ENCODE measurements at places on chromosomes 3 and 15.

- no peak for DNase-seq
These were observed 157.3 kb upstream of the SMAD3 start for GRCh38 chr15:66907826-66908743.

DNA sequence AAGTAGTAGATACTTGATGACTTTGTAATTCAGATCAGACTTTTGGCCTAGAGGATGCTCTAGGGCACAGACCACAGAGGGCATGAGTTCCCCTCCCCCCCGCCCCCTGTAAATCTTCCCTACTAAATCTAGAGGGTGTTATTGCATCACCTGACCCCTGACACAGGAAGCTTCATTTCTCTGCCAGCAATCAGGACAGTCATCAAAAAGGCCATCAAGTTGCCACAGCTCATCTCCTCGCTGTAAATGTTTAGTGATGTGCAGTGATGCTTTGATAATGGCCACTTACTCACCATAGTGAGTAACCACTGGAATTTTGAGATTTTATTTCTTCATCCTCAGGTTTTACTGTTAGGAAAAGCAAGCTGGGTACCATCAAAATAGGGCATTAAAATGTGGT is 289.2 kb upstream of the CHRM5 start:
- DNase-seq = no peak

DNA sequence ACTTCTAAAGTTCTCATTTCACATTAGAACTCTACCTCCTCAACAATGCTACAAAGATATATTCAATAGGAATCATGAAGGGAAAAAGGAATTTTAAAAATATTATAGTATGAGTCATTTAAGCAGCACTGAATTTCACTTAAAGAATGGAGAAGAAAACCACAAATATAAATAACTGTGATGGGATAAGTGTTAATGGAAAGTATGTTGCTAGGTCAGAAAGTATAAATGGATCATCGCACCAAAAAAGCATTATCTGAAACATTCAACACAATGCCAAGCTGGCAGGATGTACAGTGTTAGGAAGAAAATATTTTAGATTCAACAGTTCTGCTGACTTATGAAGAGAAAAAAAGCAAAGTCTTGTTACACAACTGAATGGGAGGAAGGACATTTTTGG is 101.4 kb downstream of the TFG start:
- no peak for DNase-seq

GRCh38 chr15:80289528-80290495 is 37.8 kb upstream of the CTXND1 start:
- DNase-seq = no peak

- DNase-seq = no peak
These were observed 28.7 kb downstream of the SIDT1 start for GRCh38 chr3:113560831-113561623.

GRCh38 chr3:175737646-175738572 is 878.8 kb downstream of the NAALADL2 start:
- DNase-seq = no peak

GRCh38 chr3:38600551-38600950 is 48.9 kb downstream of the SCN5A start:
- no peak for DNase-seq

- no peak for DNase-seq
These were observed 41.7 kb upstream of the IGF2BP2 start for GRCh38 chr3:185866555-185866954.

DNA sequence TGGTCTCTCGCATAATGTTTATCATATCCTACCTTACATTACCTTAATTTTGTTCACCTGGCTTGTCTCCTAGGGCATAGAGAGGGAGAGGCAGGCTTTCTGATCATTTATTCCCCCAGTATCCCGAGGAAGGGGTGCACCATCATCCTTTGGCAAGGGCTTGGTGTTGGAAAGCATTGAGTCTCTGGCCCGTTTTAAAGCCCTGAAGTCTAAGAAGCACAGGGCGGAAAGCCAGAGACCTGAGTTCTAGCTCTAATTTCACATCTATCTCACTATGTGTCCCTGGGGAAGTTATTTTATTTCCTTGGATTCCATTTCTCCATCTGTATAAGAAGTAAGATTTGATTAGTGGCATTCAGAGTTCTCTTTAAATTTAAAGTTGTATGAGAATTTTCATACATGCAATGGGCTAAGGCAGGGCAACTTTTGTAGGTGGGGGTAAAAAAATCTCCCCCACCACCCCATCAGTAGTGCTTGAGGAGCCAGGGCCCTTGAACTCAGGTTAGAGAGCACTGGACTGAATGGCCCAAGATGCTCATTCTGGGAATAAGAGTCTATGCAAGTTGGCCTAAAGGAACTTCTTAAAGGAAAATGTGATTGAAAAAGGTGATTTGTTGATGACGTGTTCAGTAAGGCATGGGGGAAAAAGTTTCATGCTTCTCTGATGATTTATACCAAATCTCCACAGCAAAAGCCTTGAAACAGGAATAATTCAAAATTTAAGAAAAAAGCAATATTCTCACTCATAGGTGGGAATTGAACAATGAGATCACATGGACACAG is 10.1 kb downstream of the TMC3 start:
- no peak for DNase-seq

DNA sequence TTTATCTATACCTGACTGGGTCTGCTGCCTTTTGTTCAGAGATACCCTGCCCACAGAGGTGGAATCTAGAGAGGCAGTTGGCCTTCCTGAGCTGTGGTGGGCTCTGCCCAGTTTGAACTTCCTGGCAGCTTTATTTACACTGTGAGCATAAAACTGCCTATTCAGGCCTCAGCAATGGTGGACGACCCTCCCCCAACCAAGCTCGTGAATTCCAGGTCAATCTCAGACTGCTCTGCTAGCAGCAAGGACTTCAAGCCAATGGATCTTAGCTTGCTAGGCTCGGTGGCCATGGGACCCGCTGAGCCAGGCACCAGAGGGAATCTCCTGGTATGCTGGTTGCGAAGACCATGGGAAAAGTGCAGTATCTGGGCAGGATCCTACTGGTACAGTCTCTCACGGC is 270.2 kb downstream of the CADM2 start:
- DNase-seq = no peak

DNA sequence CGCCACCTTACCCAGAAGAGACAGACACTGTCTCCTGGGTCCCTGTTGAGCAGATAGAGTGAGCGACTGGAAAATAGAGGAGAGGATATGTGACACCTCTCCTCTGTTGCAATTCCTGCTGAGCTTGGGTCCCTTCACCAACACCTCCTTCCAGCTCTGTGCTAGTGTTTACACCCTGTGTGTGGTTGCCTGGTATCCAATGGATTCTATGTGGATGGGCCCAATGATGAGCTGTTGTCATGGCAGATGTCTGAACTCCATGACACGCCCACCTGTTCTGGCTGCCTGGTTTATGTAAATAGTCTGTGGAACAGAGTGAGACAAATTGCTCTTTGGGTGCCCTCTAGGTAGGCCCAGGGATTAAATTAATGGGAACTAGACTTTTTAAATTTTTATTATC is 23.7 kb downstream of the RBM5 start:
- DNase-seq = no peak

GRCh38 chr3:100210772-100211135 is 50.0 kb upstream of the TBC1D23 start:
- no peak for DNase-seq

- DNase-seq = no peak
These were observed 124.3 kb upstream of the LRRC3B start for GRCh38 chr3:26498271-26498670.

DNA sequence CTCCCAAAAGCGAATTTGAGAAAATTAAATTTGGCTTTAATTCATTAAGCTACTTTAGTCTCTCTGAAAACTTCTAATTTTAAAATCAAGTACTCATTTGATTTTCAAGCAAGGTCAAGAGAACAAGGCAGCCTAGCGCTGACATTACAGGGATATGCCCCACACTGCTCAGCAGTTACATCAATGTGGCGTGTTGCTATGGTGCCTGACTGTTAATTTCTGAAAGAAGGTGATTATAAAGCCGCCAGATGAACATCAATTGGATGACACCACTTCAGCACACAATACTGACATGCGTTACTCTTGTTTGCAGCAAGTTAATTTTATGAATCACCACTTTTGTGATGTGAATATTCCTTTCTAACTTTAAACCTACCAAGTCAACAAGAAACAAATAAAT is 284.4 kb downstream of the FOXP1 start:
- DNase-seq = no peak

DNA sequence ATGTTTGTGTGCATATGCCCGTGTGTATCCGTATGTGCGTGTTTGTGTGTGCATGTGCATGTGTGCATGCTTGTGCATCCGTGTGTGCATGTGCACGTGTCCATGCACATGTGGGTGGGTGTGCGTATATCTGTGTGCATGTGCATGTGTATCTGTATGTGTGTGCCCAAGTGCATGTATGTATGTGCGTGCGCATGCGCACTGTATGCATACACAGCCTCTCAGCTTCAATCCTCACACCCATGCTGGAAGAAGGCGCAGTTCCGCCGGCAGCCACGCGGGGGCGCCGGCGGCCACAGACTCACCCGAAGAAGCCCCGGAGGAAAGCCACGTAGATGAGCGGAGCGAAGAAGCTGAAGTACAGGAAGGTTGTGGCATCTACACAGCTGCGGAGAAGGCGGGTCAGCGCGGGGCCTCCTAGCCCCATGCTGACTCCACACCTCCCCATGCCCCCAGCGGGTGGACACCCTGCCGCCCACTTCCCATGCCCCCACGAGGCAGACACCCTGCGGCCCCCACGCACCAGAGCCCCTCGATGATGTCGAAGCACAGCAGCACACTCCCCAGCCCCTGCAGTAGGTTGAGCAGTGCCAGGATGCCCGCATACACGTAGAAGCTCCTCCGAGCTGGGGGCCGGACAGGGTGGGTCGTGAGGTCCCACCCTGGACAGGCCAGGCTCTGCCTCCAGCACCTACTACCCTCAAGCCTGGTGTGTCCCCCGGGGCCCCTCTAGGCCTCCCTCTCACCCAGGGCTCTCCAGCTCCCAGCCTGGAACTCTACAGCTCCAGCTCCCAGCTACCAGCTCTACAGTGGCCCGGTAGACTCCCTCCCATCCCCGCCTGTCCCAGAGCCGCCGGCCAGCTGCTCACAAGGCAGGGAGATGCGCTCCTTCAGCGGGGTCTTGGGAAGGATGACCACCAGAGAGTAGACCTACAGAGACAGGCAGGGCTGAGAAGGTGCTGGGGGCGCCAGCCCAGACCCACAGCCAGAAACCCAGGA is 15.4 kb downstream of the TPRA1 start:
- DNase-seq = peak; percentile 72

DNA sequence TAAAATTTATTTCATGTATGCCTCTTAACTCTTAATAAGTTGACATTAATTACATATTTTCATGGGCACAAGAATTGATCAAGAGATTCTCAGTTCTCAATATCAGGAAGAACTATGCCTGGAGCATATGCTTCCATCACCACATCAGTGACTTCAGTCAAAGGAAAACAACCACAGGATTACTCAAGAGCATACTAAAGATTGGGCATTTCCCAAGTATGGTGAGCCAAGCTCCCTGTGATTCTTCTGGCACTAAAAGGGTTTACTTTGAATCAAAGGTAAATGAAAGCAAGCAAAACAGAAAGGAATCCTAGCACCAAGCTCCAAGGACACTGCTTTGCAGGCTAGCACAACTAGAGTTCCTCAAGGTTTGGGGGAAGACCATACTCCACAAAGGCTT is 44.6 kb downstream of the FMN1 start:
- DNase-seq = no peak

DNA sequence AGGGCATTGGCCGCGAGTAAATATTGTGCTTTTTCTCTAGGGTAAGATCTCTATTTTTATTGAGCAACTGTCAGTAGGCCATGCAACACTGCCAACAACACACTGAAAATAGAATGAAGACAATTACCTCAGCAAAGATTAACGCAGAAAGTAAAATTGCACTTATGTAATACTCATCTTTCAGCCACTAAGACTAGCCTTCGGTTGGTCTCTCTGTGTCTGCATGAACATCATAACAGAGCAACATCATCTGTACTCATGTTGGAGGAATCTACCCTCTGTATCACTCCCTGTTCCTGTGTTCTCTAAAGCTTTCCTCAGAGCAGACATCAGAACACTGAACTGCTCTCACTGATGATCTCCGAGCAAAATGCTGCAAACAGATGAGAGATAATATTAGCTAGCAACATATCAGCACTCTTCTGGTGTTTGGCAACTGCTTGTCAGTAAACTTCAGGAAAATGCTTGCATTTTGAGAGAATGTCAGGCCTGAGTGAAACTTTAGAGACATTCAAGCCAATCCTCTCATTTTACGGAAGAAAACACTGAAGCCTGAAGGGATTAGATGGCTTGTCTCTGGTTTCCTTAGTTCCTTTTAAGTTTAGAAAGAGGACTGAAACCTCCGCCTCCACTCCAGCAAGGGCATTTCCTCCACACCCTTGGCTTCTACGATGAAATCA is 8.4 kb upstream of the LRRC3B start:
- no peak for DNase-seq

GRCh38 chr3:94046533-94046932 is 16.2 kb downstream of the DHFR2 start:
- DNase-seq = no peak

GRCh38 chr15:74109713-74110112 is 20.7 kb upstream of the ISLR2 start:
- no peak for DNase-seq

DNA sequence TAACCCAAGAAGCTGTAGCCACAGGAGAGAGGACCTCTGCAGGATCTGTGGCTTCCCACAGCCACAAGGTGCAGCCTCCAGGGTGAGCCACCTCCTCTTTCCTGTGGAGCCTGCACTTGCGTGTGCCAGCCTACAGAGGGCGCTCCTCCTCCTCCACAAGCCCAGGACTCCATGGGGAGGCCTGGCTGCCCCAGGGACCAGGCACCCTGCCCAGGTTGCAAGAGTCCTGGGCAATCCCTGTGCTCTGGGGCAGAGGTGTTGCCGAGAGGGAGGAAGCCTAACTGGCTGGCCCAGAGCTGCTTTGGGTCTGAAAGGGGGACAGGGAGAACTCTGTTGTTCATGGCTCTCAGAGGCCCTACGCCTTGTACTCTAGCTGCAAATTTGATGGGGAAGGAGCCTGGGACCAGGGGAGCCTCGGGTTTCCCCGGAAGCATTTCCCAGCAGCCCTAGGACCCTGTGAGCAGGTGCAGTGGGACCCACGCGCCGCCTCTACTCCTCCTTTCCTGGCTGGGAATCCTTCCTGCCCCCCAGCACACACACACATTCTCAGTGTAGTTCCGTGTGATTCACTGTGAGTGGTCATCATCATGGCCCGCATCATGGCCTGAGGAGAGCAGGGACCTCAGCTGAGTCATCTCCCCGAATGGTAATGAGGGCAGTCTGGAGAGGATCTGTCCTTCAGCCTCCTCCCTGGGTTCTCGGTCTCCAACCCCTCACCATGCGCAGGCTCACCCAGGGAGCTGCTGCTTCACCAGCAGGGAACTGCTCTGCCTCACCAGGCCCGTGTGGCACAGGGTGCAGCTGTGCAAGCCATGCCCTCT is 24.3 kb downstream of the TBC1D21 start:
- DNase-seq = peak; percentile 33

- DNase-seq = no peak
These were observed 32.6 kb upstream of the IQSEC1 start for GRCh38 chr3:13105896-13106250.

DNA sequence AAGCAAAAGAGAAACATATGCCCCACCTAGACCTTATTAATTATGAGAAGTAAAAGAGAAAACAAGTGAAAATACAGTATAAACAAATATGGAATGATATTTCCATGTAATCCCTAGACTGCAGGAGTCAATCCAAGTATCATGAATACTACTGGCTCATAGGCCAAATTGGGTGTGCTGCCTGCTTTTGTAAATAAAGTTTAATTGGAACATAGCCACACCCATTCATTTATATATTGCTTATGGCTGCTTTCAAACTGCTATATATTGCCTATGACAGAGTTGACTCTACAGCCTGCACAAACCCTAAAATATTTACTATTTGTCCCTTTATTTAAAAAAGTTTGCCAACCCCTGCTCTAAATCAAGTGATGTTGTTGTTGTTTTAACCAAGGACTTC is 5.3 kb downstream of the ULK4 start:
- DNase-seq = no peak
